ENCODE measurements at places on chromosomes 5 and 9. TPM values are rescaled to one million over a fixed set of nuclear protein-coding genes. Genes with fewer than 3 reads are reported as not detected.

DNA sequence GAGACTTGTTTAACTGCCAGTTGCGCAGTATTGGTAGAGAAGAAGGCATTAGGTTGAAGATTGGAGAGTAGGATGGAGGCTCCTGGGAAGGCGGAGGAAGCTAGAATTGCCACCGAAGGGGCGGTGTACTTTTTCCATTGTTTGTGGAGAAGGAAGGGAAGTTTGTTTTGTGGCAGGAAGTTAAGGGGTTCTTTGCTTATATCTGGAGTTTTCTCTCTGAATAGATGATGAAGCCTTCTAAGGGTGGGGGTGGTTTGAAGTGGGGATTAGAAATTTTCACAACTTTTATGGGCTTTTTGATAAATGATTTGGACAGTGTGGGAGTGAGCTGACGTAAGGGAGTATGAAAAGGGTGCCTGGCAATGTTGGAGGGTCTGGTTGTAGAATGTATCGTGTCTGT lies 59.3 kb downstream of the SNX30 start:
- no peak for DNase-seq

DNA sequence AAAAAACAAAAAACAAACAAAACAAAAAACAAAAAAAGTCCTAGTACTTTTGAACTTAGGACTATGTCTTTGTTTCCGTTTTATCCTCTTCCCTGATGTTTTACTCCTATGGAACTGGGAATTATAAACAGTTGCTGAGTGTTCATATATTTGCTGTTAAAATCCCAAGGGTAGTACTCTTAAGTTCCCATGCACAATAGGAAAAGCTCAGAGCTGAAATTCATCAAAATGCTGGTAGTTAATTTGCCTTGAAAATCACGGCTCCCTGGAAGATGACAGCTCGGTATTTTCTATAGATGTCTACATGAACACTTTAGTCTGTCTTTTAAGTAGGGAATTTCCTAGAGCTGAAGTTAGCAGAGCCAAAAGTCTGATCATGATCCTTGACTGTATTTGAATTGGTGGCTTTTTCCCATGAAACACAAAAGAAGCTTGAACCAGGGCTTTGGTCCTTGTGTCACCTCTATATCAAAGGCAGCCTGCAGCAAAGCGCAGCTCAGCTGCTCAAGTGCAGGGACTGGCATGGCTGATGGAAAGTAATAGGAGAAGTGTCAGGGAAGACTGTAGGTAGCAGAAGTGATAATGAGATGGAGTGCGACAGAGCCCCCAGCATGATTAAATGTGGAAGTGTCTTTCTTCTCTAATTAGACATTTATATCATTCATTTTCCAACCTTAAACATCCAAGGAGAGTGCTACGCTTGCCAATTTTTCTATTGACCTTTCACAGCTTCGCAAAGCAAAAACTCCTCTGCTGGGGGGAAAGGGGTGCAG lies 310.9 kb downstream of the TRIM36 start:
- DNase-seq = no peak

DNA sequence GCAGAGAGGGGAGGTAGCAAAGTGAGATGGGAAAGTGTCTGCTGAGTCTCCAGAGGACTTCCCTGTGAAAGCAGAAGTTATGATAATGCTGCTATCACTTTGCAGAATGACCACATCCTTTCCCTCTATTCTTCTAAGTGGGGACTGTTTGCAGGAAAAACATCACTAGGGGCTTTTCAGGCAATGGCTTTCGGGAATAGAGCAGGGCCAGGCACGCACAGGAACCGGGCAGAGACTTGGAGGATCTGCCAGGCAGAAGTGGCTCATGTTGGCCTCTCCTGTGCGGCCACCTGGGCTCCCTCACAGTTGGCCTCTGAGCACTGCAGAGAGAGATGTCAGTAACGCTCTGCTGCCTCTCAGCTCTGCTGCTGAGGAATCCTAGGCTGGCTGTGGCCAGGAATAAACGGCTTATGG lies 214.7 kb downstream of the MAST4 start:
- DNase-seq = no peak

DNA sequence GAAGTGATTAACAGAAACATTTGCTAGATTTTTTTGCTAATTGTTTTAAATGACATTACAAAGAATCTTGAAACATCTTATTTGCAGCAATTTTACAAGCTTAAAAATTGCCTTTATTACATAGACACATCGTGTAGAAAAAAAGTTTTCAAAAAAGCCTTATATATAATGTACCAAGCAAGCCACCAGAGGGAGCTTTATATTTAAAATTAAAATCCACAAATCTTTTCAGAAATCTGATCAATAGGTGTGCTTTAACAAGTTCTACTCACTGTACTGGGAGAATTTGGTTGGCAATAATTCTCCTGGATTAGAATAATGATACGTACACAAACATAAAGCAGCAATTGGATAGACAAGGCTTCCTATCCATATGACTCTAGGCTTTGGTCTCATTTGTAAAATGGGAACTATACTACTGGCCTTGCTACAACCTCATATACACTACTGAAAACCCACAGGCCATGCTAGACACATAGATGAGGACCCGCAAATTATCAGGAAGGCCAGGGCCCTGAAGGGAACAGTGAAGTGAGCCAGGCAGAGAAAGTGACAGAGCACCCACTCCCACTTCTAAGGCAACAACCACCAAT lies 4.8 kb downstream of the PSMB7 start:
- DNase-seq = no peak

DNA sequence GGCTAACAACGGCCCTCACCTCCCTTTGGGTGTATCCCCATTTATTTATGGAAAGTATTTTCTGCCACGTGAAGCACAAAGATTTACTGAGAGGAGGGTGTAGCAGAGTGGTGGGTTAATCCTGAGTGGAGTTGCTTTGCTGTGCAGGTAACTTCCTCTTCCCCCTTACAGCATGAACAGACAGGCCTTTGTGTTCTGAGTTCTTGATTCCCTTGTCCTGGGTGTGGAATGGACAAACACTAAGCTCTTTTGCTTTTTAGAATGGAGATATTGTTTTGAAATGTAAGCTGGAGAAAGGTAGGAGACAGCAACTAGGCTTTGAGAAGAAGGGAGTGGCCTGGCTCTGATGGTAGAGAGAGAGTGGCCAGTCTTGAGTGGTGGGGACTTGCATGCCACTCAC lies 17.1 kb upstream of the GLRX start:
- no peak for DNase-seq

- no peak for DNase-seq
Measured at GRCh38 chr9:128383007-128383753, 12.0 kb downstream of the URM1 start.

DNA sequence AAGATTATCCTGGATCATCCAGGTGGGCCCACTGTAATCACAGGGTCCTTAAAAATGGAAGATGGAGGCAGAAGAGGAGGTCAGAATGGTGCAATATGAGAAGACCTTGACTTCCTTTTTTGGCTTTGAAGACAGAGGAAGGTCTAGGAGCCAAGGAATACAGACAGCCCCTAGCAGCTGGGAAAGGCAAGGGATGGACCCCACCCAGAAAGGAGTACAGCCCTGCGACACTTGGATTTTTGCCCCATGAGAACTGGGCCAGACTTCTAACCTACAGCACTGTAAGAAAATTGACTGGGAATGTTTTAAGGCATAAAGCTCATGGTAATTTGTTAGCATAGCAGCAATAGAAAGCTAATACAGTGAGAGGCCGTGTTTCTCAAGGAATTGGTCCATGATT lies 66.9 kb upstream of the LRRTM2 start:
- no peak for DNase-seq

GRCh38 chr5:1538741-1539392 lies 15.1 kb upstream of the LPCAT1 start:
- DNase-seq = no peak

DNA sequence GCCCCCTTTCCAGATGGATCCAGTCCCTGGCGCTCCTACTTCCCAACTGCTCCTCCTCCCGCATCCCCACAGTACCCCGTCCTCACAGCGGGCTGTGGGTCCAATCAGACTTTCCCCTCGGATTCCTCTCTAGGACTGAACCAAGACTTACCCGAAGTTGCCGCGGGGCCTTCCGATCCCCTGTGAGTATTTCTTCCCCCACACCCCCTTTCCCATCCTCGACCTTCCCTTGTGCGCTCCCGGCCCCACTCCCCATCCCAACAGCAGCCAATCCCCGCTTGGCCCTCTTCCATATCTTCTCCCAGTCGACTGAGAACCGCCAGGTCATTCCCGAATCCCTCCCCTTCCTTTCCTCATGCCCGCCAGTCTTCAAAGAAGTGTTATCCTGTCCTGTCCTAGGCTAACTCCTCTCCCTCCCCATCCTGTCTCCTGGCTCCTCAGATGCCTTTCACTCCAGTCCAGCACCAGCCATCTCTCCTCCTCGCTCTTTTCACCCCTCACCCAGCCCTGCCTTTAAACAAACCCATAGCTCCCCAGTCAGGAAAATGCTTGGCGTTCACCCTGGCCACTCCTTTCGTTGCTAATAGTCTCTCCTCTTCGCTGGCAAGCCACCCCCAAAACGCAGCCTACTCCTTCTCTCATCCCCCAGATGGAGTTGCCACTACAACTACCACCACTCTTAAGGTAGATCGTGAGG lies 646 bp downstream of the SWI5 start:
- DNase-seq = no peak

GRCh38 chr5:112473989-112474388 lies 54.9 kb upstream of the EPB41L4A start:
- DNase-seq = no peak

- DNase-seq = peak; percentile 27
Measured at GRCh38 chr5:101679816-101680215, 616.3 kb downstream of the SLCO4C1 start.

GRCh38 chr9:1522219-1522767 lies 472.1 kb downstream of the DMRT2 start:
- DNase-seq = no peak

GRCh38 chr9:132639322-132639721 lies 30.5 kb downstream of the DDX31 start:
- DNase-seq = peak; percentile 19

DNA sequence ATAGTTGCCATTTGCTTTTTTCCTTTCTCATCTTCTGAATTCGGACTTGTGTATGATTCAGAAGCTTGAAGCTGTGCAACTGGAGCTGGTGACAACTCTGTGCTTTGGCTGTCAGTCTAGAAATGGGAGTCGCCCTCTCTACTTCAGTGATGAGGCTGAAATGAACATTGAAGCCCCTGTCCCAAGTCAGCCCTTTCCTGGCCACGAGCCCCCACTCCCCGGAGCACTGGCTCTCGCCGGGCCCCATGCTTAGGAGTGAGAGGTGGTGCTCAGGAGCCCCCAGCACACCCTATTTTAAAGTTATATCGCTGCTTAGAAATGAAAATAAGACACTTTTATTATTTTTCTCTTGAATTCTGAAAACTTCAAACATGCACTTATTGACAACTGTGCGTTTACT lies 66.0 kb downstream of the PSMB7 start:
- no peak for DNase-seq

DNA sequence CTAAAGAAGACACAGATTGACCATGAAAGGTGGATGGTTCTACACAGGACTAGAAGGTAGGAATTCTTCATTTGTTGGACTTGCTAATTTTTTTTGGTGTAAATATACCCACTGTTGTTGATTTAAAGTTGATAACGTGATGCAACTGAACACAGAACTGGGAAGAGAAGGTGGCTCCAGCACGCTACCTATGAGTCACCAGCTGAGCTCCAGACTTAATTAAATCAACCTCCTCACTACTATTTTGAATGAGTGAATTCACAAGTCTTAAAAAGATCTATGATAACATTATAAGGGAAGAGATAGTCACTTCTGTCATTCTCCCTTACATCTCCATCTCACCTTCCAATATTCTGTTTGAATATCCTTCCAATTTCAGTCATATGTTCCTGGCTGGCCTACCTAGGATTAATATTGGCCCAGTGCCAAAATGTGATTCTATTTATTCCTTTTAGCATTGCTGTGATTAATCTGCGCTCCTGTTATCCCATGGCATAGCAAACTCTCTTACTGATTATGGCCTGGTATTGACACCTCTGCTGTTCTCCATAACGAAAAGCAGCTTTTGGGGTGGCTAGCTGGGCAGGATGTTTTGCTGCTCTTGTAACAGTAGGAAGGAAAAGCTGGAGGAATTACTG lies 135.9 kb upstream of the CCDC152 start:
- no peak for DNase-seq

The PAIP2 gene
- 39.3 TPM for total RNA-seq

The SLC31A2 gene
- 3.6 TPM for total RNA-seq

The SVEP1 gene
- total RNA-seq = 0.04 TPM

The PCDHA9 gene
- 0.22 TPM for total RNA-seq

The TMEFF1 gene
- not detected for total RNA-seq

The WDR55 gene
- 27.2 TPM for total RNA-seq

The TICAM2 gene
- total RNA-seq = 5.0 TPM
